Esophagus muscularis mucosa (tissue), 4 donors: ENCODE measurements at places on chromosomes 3 and 15.
A peak's percentile ranks its signal among the peaks of the same experiment; 100 is the strongest.

- DNase-seq = no peak
Measured at GRCh38 chr15:67085818-67086636, 20.6 kb downstream of the SMAD3 start.

DNA sequence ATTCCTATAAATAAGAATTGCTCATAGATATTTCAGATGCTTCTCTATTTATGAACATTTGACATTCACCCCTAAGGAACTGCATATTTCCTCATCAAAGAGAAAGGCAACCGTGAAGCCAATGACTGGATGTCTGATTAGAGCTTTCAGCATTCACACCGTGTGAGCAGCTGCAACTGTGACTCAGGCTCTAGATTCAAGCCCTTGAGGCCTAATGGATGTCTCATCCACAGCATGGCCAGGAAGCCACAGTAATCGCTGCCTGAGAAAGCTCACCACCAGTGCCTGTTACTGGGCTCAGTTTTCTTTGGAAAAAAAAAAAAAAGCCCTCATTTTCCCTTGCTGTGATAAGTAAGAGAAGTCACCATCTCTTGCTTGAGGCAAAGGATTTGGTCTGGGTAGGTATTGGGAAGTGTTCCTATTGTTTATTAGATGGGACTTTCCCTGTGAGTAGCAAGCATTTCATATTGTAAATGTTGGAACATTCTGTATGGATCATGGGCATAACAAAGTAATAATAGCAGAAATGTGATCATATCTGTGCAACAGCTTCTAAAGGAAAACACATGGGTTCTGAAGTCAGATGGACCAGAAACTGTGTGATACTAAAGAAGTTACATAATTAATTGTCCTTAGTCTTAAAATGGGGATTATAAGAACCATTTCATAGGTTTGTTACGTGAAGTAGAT, 783.7 kb downstream of the AGBL1 start:
- no peak for DNase-seq

- peak; percentile 88 for DNase-seq
Measured at GRCh38 chr15:71154607-71155200, 39.4 kb downstream of the THSD4 start.

DNA sequence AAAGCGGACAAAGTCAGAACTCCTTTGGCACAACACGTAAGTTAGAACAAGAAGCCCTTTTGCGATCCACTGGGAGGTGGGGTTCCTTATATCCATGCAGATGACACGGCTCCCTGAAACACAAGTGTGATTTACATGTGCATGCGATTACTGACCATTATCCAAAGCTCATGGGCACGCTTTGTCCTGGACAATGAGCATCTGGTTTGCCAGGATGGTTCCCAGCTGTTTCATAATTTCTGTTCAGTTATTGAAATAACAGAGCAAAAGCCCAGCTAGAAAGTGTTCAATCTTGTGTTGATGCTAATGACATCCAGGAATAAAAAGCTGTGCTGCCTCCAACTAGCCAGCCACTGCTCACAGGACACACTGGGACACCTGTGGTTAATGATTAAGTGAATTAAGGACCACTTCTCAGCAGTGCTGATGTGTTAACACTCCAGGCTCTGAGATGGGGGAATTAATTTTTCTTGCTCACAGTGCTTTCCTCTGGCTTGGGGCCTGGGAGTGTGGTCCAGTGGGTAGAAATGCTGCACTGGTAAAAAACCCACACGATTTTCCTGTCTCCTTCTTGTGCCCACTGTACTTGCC, 123.1 kb upstream of the SLC2A2 start:
- DNase-seq = no peak

DNA sequence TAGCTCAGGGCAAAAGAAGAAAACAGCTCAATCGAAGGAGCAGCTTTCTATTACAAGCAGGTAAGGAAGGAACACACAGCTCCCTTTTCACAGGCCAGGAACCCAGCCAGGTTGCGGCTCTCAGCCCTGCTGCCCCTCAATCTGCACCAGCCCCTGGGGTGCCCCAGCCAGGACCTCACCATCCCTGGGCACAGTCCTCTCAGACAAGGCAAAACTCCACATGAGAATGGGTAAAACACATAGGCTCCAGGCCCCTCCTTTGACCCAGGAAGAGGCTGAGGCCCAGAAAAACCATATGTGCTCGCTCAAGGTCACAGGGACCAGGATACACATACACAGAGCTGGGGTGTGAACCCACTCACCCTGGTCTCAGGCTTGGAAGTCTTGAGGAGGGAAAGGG, 178.7 kb upstream of the TLE3 start:
- no peak for DNase-seq

DNA sequence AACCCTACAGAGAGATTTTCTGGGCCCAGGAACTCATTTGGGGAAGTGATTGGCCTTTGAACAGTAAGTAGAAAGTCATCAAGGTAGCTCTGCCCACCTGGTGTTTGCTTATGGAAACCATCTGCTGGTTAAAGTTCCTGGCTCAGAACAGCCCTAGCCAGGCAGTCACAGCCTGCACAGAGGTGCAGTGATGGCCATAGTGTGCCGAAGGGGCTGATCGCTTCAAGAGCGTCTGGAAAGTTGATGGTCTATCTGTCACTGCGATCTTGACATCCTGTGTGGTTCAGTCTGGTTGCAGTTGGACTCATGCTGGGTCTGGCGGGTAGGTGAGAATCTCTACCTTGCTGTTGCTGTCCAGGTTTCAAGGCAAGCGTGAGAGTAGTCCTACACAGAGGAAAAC, 151.6 kb downstream of the SLCO3A1 start:
- no peak for DNase-seq

DNA sequence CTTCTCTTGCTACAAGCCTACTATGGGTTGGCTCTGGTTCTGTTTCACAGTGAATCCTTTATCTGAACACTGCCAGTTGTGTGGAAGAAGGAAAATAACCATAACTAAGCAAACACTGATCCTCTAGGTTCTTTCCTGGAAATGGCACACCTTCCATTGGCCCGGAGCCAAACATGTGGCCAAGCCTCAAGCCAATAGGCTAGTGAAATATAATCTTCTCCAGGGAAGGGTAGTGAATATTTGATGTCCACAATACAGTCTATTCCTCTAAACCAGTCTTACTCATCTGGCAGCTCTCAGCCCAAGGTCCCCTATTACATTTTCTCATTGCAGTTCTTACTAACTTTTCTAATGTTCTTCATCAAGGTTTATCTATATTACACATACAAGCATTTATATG, 921.3 kb downstream of the TUSC7 start:
- DNase-seq = no peak

GRCh38 chr15:74616366-74616939, 817 bp downstream of the CLK3 start:
- peak; percentile 94 for DNase-seq

DNA sequence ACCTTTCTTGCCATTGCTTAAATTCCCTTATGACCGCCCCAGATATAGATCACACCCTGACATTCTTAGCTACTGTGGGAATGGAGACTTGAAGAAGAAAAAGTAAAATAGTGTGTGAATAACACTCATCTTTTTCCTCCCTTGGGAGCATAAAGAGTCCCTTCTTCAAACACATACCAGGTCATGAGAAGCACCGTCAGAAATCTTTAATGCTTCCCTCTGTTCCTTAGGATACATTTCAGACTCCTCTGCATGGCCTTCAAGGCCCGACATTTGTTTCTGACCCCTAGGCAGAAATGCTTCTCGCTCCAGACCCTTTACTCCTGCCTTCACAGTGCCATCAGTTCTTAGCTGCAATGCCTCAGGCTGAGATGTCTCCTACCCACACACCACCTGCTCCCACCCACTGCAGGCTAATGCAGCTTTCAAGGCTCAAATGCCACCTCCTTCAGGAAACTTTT, 143.8 kb upstream of the IL12A start:
- DNase-seq = no peak

DNA sequence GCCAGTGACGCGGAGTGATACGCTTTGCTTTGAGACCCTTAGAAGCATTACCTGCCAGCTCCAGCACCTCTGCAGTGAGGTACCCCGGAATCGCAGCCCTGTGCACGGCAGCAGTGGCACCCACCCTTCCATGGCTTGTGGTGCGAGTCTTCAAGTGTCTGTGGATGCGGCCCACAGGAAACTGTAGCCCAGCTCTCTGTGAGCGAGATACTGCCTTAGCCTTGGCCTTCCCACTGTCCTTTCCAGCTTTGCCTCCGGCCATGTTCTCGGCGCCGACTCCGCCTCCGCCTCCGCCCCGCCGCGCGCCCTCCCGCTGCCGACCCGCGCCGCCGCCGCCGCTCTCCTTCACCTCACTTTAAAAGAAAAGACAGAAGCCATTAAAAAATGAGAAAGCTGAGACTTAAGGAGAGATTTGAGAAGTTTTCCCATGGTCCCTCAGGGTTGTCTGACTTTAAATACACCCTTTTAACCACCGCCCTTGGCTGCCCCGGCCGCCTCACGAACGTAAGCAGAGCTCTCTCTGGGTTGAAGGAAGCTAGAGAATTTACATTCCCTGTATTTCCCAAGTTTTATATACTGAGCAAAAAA, 78.5 kb upstream of the FAM174B start:
- DNase-seq = no peak

- no peak for DNase-seq
Measured at GRCh38 chr3:24533561-24534193, 39.0 kb upstream of the THRB start.

DNA sequence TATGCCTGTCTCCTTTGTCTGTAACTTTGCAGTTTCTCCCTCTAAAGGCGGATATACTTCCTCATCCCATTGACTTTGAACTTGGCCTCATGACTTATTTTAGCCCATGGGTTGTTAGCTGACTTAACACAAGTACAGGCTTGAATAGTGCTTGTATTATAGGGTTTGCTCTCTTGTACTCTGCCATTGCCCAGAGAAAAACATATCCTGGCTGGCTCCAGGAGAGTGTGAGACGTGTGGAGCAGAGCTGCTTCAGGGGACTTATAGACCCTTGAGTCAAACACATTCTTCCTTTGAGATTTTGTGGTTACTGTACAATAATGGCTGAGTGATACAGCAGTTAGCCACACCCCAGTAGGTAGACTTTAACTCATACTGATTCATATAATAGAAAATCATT, 124.0 kb downstream of the RAP2B start:
- DNase-seq = no peak

DNA sequence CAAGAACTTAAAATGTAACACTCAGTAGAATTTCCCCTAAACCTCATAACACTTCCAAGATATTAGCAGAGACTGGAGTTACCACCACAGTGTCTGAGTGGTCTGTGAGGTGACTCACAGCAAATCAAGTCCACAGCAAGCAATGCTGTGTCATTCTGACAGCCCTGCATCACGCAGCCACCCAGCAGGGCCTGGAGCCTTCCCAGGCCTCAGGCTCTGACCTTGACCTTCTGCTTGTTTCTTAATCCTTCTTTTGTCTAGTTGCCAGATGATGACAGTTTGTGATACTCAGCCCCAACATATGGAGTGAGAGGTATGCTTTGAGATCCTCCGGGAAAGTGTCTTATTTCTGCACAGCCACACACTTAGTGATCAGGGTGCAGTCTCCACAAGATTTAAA, 82.5 kb downstream of the TOP2B start:
- no peak for DNase-seq

GRCh38 chr3:134711284-134711683, 60.5 kb upstream of the KY start:
- DNase-seq = peak; percentile 45

DNA sequence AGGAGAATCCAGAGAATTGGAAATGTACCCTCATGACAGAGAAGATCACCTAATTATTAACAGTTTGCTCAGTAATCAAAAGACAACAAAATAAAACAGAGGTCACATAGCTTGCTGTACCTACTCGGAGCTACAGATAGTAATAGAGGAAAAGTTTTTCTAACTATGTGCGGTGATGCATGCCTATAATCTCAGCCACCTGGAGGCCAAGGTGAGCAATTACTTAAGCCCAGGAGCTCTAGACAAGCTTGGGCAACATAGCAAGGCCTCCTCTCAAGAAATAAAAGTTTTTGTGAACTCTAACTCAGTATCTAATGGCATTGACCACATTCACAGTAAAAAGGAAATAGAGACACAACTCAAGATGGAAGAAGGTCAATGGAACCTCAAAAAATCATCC, 243.6 kb downstream of the ATP8B4 start:
- DNase-seq = no peak

GRCh38 chr3:105933871-105934270, 65.1 kb upstream of the CBLB start:
- no peak for DNase-seq
